ENCODE measurements at places on chromosomes 1 and 21.

DNA sequence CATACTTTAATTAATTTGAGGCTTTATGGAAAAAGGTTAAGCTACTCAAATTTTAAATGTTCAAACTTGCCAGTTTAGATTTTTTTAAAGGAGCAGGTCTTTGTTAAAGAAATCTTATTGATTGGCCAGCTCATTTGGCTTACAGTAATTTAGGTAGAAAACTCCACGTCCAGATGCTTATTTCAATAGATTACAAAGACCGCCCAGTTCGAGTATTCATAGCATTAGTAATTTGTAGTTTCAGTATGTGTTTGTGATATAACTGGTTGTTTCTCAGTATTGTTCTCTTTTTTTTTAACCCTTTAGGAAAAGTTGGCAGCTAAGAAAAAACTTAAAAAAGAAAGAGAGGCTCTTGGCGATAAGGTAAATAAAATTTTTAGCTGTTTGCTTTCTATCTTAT lies 1.6 kb downstream of the RPF1 start:
- DNase-seq: no peak

GRCh38 chr1:115771847-115772457 lies 3.4 kb upstream of the CASQ2 start:
- peak; percentile 87 for DNase-seq

GRCh38 chr1:35603941-35604340 lies 30.8 kb downstream of the TFAP2E start:
- DNase-seq: no peak

- no peak for DNase-seq
Observed at GRCh38 chr1:106480629-106481028, 575.8 kb upstream of the PRMT6 start.

DNA sequence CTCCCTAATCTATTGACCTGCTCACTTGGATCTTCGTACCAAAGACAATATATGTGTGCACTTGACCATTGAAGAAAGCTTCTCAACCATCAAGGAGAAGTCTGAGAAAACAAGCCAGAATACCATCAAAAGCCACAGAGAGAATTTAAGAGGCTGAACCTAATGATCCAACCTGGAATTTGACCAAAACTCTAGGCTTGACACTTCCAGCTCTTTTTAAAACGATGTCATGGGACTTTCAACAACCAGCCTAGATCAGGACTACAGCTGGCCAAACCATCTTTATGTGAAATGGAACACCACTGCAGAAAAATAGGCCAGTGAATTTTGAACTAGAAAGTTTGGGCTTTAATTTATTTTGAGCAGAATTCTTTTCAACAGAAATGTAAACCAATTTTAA lies 444.4 kb downstream of the LTN1 start:
- DNase-seq: no peak

DNA sequence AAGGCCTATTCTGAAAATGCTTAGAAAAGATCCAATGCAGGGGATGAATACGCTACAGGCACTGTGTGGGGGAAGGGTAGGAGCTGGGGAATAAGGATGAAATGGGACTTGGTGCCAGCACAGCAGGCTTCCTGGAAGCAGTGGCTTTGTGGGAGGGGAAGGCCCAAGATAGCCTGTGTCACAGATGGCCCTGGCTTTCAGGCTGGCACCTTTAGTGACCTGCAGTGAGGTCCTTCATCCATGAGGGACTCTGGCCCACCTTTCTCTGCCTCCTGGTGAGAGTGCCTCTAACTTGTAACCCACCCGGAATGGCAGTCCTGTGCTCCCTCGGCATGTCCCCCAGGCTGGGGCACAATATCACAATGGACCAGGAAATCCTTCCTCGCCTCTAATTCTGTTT lies 919 bp downstream of the CHI3L1 start:
- no peak for DNase-seq

- no peak for DNase-seq
Observed at GRCh38 chr1:41766546-41766945, 152.2 kb downstream of the HIVEP3 start.

DNA sequence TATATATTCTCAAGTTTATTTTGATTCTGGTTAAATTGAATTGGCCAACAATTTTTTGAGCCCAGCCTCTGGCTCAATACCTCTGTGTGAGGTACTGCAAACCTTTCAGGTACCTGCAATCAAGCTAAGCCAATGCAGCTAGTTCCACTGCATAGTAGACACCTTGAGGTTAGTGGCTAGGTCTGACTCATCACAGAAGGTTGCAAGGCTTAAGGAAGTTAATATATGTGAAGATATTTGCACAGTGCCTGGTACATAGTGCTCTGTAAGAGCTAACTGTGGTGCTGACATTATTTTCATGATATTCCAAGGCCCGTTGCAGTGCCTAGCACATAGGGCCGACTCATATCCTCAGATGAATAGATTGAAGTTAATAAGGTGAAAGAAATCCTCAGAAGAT lies 330.5 kb upstream of the KAZN start:
- DNase-seq: no peak

DNA sequence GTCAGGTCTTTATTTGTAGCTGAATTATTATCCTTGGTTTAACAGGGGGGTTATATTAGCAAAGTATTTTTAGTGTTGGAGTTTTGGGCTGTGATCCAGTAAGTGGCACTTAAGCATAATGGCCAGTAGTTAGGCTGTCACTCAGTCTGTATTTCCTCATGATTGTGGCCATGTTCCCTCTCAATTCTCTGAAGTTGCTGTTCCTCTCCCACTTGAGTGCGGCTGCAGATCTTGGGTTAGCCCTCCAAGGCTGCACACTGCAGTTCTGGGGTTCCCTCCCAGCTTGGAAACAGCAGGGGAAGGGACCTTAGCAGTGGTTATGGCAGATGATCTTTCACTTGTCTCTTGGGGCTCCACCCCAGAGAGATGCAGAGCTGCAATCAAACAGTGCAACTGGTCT lies 23.2 kb upstream of the DENND1B start:
- no peak for DNase-seq
